ENCODE measurements at places on chromosomes 1 and 21. TPM values are rescaled to one million over a fixed set of nuclear protein-coding genes. Genes with fewer than 3 reads are reported as not detected.

DNA sequence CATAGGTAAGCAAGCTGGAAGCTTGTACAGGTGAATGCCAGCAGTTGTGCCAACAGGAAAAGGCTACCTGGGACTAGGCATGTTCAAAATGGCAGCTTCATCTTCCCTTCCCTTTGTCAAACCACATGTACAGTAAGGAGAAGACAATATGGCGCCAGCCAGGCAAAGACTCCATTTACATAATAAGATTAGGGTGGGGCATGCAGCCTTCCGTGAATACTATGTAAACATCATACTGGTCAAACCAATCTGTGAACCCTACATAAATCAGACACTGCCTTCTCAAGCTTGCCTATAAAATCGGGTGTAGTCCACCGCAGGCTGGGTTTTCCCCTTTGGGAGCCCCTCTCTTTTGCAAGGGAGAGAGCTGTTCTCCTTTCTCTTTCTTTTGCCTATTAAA lies 24.6 kb downstream of the ATF3 start:
- no peak for DNase-seq

- no peak for DNase-seq
Measured at GRCh38 chr1:184368354-184368753, 18.5 kb upstream of the C1orf21 start.

DNA sequence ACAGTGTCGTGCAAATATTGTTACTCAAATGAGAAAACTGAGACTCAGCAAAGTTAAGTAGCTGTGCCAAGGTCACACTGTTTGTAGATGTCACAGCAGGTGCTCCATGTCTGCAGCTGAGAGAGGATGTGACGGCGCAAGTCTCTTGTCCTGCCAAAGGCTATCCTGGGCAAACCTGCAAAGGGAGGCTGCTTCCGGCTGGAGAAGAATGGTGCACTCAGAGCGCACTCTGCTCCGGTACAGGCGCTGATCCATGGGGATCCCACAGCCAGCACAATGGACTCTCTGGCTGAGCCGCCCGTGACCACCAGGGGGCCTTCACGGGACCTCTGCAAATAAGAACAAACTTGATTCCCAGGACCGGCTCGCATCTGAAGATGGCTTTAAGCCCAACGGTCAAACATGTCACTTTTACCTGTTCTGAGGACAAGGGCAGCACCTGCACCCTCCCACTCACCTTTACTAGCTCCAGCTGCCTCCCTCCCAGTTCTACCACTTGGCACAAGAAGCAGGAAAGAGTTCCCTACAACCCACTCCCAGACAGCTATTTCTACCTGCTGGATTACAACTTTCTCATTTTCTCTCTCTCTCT lies 21.9 kb downstream of the RD3 start:
- DNase-seq: peak; percentile 73

DNA sequence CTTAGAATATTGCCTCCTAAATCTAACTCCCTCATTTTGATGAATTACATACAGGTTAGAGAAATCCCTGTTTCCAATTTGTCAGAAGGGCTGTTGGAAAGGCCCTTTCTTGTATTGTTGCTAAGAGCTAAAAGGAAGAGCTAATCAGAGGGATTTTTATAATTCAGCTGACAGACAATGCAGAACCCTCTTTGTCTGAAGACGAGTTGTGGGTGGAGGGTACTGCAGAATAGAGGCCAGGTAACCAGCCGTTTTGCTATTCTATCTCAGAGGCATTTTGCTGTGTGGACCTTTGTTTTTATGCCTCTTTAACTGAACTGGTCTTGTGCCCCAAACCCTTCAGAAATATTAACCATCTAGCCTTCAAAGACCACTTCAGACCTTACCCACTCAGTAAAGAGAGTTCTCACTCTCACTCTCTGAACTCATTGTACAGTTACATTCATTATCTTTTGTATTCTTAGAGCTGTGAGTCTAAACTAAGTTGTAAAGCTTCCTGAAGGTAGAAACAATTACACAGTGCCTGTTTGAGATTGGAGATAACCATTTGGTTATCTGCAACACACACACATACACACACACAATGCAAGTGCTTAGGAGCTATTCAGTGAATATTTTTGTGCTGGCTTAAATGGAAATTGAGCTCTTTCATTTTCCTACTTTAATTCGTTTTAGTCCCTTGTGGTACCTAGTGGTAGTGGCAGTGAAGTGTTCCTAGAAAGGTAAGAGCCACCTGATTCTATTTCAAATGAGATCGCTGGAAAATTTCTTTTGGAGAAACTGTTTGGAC lies 19.7 kb downstream of the KPNA6 start:
- no peak for DNase-seq

The OR10Z1 gene
- total RNA-seq: not detected

GRCh38 chr1:221925947-221926346 lies 184.1 kb upstream of the DUSP10 start:
- DNase-seq: no peak

DNA sequence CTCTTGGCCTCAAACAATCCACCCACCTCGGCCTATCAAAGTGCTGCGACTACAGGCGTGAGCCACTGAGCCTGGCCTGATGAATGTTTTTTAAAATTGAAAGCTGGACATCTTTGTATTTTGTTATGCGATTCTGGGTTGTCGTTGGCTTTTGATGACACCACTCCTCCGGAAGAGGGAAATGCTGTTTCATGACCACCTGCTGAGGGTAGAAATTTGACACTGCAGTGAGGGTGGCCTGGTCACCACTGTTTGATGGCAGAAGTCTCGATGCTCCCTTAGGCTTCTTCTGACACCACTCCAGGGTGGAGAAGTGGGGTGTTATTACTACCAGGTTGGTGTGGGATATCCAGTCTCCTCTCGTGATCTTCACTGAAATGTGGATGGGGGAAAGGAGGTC lies 357.2 kb downstream of the RGS7 start:
- DNase-seq: no peak

DNA sequence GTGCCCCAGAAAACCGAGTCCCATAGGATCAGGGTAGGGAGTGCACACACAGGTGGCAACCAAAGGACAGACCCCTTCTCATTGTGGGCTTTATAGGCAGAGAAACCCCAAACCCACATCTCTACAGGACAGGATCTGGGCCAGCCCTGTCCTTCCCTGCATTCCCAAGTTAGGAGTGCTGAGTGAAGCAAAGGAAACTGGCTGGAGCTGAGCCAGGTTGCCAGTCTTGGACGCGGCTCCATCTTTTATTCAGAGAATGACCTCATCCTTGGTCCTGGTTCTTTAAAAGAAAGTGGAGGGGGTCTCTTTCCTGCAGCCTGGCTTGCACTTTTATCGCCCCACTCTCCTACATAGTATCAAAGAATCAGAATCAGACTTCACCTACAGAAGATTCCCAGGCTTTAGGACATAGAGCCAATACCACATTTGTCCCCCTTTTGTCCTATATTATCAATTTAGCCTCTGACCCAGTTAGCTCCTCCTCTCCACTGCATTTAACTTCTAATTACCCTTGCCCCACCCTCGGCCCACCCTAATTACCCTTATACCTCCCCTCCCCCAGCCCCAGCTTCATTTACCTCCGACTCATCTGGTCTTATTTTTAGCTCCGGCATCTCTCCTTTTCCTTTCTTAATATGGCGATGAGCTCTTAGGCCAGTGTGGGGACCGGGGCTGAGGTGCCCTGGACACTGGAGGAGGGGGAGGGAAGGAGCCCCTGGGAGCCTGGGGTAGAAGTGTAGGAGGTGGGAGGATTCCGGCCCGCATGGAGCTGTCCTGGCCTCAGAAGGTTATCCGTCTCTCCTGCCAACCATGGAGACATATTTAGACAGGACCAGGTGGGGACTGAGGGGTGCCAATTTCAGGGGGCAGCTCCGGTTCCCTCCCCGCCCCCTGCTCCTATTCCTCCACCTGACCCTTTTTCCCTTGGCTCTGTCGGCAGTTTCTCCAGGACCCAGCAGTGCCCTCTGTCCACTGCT lies at the start of gene CASQ1:
TSS of gene CASQ1 (plus strand) at position 927 of the 977 bp plus-strand sequence. CDS start 177 bp downstream, outside the sequence.
- DNase-seq: no peak

DNA sequence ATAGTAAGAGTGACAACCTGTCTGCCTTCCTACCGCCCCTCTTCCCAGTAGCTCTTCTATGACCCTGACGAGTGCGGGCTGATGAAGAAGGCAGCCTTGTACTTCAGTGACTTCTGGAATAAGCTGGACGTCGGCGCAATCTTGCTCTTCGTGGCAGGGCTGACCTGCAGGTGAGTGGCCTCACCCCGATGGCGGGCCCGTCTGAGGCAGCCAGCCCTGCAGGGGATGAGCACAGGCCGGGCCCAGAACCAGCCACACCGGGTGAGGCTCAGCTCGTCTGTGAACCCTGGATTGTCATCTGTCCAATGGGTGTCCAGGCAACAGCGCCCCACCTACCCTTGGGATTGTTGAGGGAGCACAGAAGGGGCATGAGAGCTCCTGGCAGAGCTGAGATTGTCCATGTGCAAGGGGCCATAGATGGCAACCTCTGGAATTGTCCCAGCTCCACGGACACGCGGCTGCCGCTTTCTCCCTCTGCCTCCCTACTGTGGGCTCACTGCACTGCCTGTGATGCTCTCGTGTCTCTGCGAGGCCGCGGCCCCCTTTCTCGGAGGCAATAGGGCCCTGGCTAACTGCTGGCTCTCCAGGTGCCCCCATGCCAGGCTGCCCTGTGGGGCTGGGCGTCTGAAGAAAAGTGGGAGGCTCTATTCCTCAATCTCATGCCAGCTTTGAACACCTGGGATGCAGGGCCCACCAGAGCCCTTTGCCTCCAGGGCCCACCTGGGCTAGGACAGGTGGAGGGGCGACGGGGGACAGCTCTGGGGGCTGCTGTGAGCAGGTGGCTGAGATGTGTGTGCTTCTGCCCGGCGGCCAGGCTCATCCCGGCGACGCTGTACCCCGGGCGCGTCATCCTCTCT lies 50.0 kb upstream of the LRRC3 start:
- no peak for DNase-seq

DNA sequence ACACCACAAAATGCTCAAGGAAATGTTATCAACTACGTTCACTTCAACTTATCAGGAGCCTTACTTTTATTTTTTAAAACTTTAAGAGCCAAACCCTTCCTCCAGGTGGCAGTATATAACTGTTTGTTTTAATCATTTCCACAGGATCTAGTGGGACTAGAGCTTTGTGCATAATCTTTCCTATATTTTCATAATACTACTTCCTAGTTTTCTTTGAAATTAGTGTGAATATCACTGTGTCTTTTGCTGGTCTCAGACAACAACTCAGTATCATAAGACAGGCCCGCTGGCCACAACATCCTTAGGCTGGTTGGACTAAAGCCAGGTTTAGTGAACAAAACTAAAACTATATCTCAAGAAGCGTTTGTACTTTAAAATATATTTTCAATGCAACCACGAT lies 145.5 kb downstream of the TIAM1 start:
- DNase-seq: peak; percentile 50

The DENND2D gene
- 1.3 TPM for total RNA-seq

The KCNN3 gene
- 0.40 TPM for total RNA-seq

DNA sequence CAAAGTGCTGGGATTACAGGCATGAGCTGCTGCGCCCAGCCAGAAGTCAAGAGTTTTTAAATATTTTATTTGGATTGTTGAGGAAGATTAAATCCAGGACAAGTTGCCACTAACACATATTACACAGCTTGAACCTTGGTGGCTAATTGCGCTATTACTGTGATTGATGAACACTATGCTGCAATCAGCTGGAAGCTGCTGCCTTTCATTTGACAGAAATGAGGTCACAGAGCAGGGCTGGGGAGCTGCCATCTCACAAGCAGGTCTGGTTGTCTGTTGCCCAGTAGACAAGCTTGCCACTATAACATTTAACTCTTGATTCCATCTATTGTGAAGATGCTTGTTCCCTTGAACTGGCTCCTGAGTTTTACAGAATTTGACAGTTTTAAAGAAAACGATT lies 37.4 kb upstream of the NRDC start:
- DNase-seq: no peak

The ATAD3B gene
- 21.1 TPM for total RNA-seq

The C8B gene
- not detected for total RNA-seq

DNA sequence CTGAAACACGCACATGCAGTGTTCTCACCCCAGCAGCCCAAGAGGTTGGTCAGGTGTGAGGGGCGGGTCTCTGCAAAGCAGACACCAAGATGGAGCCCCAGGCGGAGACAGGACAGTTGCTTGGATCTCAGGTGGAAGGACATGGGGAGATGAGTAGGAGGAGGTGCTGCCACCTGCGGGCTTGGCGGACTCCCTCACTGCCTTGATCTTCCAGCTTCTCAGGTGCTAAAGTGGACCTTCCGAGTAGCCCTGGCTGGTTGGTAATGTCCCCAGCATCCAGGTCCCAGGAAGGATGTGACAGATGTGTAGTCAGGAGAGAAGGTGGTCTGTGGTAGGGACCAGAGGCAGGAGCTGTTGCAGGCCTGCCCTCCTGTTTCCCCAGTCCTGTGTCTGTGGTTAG lies 114.1 kb downstream of the AJAP1 start:
- DNase-seq: no peak

DNA sequence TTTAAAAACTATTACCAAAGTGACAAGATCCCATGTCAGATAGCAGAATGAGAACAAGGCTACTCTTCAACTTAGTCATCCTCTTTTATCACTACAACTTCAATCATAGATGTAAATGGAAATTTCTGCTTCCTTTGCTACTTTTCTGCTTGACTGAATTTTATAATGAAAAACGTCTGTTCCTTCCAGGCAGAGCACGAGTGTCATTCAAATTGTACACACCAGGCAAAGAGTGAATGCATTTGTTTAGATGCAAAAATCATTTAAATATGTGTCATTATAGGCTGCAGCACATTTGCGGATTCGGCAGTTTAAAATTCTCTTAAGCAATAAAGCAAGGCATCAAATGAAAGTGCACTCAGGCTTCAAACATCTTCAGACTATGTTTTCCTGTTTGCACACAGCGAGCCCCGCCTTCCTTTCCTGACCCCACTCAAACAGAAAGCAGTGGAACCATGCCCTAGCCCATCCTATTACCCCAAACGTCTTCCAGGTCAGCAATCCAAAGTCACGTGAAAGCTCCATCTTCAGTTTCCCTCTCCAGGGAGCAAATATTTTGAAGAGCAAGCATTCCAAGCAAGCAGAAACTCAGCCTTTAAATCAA lies 99.6 kb downstream of the APP start:
- DNase-seq: peak; percentile 26

GRCh38 chr21:15126948-15127347 lies 62.1 kb upstream of the NRIP1 start:
- no peak for DNase-seq

- DNase-seq: no peak
Measured at GRCh38 chr1:156103521-156103947, 11.0 kb upstream of the LMNA start.

The MATN1 gene
- 0.30 TPM for total RNA-seq

DNA sequence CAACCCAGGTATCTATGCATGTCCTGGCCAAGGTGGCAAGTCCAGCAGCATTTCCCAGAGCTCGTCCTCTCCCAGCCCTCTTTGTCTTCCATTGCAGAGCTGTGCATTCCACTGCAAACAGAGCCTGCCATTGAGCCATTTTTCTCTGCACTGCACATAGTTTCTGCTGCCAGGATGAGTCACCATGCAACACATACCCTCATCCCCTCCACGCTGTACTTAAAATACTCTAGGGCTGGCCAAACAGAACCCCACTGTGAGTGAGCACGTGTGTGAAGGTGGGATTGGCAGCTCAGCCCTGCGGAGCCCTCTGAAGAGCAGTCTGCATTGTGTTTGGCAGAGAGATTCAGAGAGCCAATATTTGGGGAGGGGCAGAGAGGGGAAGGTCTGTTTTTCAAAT lies 3.9 kb upstream of the ATP1B1 start:
- DNase-seq: no peak
